ENCODE measurements at places on chromosomes 11 and 22.
A peak's percentile ranks its signal among the peaks of the same experiment; 100 is the strongest.

DNA sequence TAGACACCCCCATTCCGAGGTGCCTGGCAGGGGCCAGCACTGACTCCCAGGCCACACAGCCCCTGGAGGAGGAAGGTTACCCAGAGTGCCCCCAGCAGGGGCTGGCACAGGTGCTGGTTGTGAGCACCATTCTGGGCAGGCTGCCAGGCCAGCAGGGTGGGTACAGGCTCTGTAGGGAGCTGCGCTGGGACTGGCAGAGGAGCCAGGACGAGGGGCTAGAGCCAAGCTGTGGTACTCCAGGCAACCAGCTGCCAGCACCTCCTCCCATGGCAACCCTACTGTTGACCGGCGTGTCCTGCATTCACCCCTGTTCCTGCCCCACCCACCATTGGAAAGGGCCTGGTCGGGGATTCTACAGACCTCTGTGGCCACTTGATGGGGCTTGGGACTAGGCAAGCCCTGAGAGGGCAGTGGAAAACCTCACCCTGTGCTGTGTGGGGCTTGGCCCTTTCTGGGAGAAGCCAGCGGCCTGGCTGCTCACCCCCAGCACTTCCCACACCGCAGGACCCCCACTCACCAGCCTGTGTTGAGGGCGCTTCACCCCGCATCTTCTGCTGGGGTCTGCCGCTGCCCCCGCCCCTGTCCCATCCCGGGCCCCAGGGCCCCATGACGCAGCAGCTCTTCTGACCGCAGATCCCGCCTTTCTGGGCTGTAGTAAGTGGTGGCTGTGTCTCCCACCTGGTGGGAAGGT lies 1.9 kb downstream of the CLDN5 start:
- DNase-seq = no peak

DNA sequence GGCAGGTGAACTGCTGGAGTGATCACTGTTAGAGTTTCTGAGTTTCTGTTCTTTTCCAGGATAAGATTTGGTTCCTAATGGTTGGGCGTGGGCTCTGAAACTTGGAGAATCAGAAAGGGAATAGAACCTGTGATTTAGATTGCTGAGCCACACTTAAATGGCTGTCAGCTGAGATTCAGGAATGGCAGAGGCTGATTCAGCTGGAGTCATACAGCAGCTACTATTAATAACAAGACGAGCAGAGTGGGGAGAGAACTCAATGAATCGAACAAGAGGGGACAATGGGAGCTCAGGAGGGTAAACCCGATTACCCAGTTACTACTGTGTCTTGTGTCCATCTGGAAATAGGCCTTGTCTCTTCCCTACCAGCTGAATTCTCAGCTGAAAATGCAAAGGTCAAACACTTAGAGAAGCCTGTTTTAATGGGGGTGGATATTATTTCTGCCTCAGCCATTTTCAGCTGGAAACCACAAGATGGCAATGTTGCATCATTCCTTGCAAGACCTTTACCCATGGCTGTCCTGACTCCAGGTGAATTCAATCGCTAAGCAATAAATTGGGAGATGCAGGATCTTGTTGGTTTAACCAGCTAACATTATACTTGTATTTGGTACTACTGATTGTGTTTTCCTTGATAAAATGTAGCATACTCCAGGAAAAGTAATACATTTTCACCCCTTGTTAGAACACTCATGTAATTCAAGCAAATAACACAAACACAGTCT lies 104.5 kb upstream of the RAG2 start:
- peak; percentile 53 for DNase-seq

- no peak for DNase-seq
Observed at GRCh38 chr22:32862936-32863661, 61.6 kb downstream of the TIMP3 start.

GRCh38 chr11:35780951-35781860 lies 118.6 kb downstream of the TRIM44 start:
- no peak for DNase-seq

GRCh38 chr11:119180729-119181676 lies 4.3 kb upstream of the NHERF4 start:
- DNase-seq = no peak

- DNase-seq = no peak
Observed at GRCh38 chr11:20631519-20632168, 32.2 kb downstream of the SLC6A5 start.

- no peak for DNase-seq
Observed at GRCh38 chr11:444396-445144, 2.8 kb upstream of the ANO9 start.

GRCh38 chr11:118923721-118924587 lies 1.8 kb downstream of the BCL9L start:
- no peak for DNase-seq

DNA sequence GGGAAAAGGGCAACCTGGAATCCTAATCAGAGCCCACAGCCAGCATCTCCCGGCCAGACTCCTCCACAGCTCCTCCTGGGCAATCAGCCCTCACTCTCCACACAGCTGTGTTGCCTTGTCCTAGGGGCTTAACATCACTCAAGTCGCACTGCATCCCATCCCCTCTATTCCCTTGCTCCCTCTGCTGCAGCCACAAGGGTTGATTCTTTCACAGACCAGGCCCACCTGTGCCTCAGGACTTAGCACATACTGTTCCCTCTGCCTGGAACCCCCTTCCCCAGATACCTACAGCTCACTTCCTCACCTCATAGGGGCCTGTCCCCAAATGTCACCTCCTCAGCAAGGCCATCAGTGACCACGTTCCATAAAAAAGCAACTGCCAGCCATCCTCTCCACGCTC lies 18.4 kb downstream of the SPATA19 start:
- no peak for DNase-seq

DNA sequence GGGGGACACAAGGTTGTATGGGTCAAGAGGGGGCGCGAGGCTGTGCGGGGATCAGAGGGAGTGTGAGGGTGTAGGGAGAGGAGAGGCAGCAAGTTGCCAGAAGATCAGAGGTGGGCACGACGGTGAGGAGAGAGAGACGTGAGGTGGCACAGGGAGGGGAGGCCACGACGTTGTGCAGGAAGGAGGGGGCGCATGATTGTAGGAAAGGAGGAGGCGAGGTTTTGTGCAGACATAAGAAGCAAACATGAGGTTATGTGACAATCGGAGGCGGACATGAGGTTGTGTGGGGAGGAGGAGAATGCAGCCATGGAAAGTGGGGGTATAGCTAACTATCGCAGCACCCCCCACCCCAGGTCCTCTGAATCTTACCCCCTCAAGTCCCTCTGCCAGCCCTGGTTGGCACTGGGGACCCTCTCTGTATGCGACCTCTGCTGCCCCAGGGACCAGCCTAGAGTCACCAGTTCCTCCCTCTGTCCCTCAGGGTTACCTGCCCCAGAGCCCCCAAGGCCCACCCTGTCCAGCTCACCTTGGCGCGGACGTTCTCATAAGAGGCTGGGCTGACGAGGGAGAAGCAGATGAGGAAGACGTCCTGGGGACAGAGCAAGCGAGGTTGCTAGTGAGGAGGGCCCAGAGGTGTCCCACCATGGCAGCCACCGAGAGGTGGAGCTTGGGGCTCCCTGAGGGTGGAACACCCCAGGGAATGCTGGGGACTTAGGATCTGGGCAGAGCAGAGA lies 12.5 kb downstream of the RAC2 start:
- no peak for DNase-seq

GRCh38 chr11:15107730-15108515 lies 6.8 kb upstream of the INSC start:
- DNase-seq = no peak

DNA sequence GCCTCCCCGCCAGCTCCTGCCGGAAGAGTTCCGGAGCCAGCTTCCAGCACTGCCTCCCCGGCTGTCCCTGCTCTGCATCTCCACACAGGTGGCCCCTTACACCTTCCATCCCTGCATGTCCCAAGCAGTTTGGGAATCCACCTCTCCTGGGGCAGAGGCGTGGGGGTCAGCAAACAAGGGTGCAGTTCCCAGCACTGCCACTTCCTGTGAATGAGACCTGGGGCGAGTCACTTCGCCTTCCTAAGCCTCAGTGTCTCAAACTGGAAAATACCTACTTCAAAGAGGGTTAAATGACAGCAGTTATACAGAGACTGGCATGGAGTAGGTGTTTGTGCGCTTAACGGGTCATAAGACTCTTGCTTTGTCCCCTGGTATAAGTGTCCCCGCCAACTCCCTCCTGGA lies 5.2 kb downstream of the CYTH4 start:
- DNase-seq = no peak

DNA sequence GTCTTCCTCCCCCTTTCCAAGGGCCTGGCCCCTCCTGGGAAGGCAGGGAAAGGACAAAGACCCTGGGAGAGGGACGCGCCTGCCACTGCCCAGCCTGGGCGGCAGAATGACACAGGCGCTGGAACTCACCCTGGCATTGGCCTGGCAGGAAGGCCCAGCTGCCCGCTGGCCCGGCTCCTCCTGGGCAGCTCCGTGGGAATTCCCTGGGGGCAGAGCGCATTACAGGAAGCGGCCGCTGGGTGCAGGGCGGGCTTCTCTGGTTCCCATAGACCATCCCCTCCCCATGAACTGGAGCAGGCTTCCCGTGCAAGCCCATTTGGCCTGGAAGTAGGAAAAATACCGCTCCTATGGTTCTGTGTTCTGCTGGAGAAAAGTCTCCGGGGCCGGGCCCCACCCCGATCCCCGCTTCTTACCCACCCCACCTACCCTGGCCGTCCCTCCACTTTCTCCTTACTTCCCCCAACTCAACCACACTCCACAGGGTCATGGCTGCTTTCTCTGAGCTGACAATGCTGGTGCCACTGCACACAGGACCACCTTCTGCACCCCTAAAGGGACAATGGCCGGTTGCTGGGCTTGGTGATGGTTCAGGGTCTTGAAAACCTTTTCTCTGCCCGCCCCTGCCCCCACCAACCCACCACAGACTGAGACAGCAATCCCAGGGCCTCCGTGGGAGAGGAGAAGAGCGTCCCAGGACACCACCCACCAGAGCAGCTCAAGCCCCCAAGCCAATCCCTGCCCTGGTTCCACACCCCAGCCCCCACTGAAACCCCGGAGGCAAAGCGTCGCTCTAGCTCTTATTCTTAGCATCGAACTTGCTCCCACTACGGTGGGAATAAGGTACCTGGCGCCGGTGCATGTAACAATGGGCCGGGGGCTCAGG lies 58.9 kb downstream of the LINC01488 start:
- DNase-seq = no peak

- DNase-seq = no peak
Observed at GRCh38 chr11:36214976-36215692, 74.1 kb downstream of the COMMD9 start.

DNA sequence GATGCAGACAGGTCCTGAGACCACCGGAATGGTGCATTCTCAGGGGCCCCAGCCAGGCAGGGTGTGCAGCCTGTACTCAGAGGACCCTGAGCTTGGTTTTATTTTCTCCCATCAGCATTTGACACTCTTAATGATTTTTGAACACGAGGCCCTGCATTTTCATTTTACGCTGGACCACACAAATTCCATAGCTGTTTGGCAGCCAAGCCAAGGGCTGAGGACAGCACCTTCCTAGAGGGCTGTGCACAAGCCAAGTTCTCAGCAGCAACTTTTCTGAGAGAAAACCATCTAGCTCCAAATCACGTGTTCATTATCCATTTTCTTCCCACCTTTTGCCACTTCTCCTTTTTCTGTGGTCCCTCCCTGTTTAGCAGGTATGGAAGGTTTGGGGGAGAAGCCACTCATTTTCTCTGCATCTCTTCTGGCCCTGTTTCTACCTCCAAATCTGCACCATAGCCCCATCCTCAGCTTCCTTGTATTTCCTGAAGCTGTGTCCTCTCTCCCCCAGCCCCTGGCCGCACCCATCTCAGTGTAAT lies 60.4 kb downstream of the TRAF6 start:
- no peak for DNase-seq

GRCh38 chr22:46604306-46604690 lies 15.9 kb upstream of the GRAMD4 start:
- DNase-seq = no peak

- no peak for DNase-seq
Observed at GRCh38 chr22:20254975-20255946, 12.9 kb downstream of the RTN4R start.

DNA sequence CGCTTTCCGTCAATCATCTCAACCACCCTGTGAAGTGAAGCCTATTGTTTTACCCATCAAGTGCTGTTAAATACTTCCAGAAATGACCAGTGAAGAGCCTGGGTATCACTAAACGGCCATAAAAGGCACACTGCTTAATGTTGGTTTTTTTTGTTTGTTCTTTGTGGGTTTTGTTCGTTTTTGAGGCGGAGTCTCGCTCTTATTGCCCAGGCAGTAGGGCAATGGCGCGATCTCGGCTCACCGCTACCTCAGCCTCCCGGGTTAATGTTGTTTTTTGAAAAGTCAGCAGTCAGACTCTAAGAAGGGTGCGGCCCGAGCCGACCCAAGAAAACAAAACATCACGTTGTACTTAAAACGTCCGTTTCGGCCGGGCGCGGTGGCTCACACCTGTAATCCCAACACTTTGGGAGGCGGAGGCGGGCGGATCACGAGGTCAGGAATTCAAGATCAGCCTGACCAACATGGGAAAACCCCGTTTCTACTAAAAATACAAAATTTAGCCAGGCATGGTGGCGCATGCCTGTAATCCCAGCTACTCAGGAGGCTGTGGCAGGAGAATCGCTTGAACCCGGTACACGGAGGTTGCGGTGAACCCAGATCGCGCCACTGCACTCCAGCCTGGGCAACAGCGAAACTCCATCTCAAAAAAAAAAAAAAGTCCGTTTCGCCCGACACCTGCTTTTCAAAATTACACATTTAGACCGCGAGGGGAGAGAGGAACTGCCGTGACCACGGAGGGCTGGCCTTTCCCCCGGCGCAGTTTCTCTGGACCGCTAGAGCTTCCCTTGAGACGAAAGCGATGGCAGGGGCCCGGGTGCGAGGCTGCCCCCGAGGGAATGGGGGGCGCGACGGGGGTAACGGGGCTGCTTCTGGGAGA lies 714 bp downstream of the CD59 start:
- no peak for DNase-seq

GRCh38 chr11:112966561-112966960 lies 5.3 kb downstream of the NCAM1 start:
- no peak for DNase-seq

DNA sequence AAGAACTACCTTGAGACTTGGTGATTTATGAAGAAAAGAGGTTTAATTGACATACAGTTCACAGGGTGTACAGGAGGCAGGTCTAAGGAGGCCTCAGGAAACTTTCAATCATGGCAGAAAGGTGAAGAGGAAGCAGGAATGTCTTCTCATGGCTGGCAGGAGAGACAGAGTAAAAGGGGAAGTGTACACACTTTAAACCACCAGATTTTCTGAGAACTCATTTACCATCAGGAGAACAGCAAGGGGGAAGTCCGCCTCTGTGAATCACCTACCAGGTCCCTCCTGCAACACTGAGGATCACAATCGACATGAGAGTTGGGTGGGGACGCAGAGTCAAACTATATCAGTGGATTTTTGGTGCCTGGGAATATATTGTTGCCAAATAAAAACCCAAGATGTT lies 40.3 kb upstream of the OR5D13 start:
- DNase-seq = no peak

DNA sequence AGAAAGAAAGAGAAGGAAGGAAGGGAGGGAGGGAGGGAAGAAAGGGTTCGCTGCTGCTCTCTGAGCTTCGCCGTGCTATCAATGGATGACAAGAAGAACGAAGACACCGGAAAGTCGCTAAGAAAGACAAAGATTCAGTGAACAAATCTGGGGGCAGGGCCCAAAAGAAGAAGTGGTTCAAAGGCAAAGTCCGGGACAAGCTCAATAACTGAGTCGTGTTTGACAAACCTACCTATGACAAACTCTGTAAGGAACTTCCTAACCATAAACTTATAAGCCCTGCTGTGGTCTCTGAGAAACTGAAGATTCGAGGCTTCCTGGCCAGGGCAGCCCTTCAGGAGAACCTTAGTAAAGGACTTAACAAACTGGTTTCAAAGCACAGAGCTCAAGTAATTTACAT lies 2.9 kb upstream of the TTLL1 start:
- no peak for DNase-seq

Measured in Panc1 (cell line).